ENCODE measurements at places on chromosomes 4 and X. TPM values are rescaled to one million over a fixed set of nuclear protein-coding genes. Genes with fewer than 3 reads are reported as not detected.

DNA sequence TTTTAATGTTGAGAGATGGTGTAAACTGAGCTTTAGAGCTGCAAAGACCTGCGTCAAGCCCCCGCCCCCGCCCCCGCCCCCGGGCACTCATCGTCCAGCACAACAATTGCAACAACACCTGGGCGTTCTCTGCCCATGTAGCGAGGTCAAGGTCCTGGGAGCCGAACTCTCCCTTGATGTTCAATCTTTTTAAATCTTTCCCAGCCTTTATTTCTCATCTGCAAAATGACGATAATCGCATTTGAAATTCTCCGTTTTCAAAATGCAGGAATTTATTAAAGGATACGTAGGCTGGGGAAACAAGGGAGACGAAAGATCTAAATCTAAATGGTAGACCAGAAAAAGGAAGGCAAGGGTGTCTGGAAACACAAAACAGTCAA lies 648 bp upstream of the MSMO1 start:
- no peak for DNase-seq

The TCEAL5 gene
- total RNA-seq, result not detected

DNA sequence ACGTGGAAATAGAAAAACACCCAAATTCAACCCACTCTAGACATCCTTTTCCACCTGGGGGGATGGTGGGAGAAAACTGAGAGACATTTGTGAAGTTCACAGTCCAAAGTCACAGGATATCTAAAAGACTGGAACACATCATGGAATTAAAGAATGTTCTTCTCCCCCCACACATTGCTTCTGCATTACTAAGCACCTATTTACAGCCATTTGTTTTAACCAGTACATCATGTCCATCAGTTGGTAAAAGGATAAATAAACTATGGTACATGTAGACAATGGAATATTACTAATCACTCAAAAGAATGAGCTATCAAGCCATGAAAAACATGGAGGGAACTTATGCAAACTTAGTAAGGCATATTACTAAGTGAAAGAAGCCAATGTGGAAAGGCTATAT lies 185.5 kb upstream of the ANXA10 start:
- DNase-seq, result no peak

DNA sequence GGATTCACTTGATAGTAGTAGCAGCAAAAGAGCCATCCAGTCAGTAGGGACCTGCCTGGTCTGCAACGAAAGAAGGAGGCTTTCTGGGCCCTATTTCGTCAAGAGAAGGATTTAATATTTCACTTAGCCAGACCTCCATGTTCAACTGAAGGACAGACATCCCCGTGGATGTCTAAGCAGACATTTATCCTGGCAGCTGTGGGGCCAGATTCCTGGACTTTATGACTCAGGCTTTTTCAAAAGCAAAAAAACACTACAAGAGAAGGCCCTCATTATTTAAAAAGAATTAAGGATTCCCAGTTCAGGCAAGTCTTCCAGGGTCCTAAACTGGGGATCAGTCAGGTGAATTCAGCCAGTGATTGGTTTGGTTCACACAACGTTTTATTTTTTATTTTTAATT lies 88.5 kb upstream of the TSPAN5 start:
- no peak for DNase-seq

- DNase-seq, result no peak
Measured at GRCh38 chr4:110949542-110949941, 326.7 kb upstream of the PITX2 start.

DNA sequence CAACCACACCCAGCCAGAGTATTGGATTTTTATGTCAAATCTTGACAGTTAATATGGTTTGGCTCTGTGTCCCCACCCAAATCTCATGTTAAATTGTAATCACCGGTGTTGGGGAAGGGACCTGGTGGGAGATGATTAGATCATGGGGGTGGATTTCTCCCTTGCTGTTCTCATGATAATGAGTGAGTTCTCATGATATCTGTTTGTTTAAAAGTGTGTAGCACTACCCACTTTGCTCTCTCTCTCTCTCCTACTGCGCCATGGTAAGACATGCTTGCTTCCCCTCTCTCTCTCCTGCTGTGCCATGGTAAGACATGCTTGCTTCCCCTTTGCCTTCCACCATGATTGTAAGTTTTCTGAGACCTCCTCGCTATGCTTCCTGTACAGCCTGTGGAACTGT lies 86.9 kb upstream of the COX18 start:
- DNase-seq, result no peak

The HDX gene
- total RNA-seq, result 0.47 TPM

GRCh38 chr4:2363056-2363721 lies 55.3 kb downstream of the ZFYVE28 start:
- DNase-seq, result no peak

The GC gene
- not detected for total RNA-seq

Data from CD4-positive, alpha-beta T cell (primary cell).